DMS79 (cell line): ENCODE measurements at places on chromosomes 4 and X.

- no peak for DNase-seq
These were observed 59.6 kb downstream of the USP9X start for GRCh38 chrX:41144873-41145272.

- no peak for DNase-seq
These were observed 255.5 kb downstream of the LDB2 start for GRCh38 chr4:16642897-16643296.

GRCh38 chrX:136266828-136267227 is 15.6 kb upstream of the MAP7D3 start:
- no peak for DNase-seq

- no peak for DNase-seq
These were observed 915 bp downstream of the CPZ start for GRCh38 chr4:8593264-8594096.

DNA sequence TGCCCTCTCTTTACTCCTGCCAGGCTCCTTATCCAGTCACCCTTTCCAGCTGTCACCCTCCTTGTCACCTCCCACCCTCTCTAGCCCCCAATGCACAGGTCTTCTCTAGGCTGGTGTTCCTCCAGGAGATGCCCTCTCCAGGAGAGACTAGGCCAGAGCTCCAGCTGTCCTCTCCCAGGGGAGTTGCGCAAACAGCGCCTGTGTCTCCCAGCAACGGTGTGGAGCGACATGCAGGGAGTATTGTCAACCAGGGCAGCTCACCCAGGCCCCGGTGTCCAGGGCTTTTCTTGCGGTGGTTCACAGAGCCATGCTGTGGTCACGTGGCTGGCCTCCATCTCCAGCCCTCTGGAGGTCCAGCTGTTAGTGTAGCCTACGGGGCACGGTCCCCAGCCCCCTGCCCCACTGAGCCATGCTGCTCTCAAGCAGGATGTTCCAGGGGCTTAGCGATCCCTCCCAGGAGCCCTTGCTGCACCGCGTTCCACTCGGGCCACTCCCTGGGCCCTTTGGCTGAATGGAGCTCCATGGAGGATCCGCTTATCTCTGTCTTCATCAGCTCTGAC is 34.8 kb downstream of the CCNQ start:
- DNase-seq, result no peak

DNA sequence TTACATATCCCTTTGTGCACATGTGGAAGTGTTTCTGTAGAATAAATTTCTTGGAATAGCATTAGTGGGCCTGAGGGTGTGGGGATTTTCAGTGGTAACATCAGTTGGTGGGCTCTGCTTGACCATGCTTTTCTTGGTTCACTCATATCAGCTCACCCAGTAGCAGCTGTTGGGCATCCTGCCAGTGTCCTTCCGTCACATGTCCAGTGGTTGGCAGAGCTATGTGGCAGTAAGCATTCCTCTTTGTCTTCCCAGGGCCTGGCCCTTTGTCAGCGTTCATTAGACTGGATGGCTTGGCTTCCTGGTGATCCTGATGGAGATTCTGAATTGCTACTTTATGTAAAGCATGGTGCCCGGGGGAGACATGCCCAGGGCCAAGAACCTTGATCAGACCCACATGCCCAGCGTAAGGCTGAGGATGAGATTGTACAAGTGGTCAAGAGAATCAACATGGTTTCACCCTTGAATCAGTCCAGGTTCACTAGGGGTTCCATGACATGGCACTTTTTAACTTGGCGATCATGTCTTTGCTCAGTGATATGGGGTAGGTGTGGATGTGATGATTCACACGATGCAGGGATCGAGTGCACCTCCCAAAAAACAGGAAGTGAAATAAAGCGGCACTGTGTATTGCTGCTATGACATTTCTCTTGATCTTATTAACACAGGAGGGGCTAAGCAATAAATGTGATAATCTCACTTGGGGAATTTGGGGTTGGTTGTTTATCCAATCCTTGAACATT is 72.1 kb upstream of the IGFBP7 start:
- DNase-seq, result no peak

- DNase-seq, result no peak
These were observed 41.7 kb upstream of the ABCG2 start for GRCh38 chr4:88200186-88200585.

GRCh38 chr4:177301126-177301639 is 8.5 kb upstream of the NEIL3 start:
- DNase-seq, result no peak

DNA sequence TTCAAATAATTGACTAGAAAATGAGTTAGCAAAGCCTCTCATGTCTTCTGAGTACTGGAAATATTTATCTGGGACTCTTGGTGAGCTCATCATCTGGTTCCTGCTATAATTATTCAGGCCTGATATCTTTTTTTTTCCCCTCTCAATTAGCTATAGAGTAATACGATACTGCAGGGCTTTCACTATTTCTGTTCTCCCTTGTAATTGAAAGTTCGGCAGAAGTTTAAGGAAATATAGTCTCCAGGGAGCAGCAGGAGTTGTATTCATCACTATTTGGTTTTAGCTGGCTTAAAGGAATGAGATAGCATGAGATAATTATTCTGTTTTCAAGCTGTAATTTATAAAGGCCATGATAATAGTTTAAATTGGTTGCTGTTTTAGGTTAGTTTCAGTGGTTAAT is 378.6 kb upstream of the EPHA5 start:
- DNase-seq, result no peak

- DNase-seq, result no peak
These were observed 132.4 kb downstream of the CORIN start for GRCh38 chr4:47705326-47705981.

GRCh38 chr4:43485196-43485595 is 592.7 kb downstream of the GRXCR1 start:
- no peak for DNase-seq

- DNase-seq, result no peak
These were observed 252.4 kb upstream of the ANKRD50 start for GRCh38 chr4:124964852-124965496.

- DNase-seq, result no peak
These were observed 399.3 kb downstream of the GPM6A start for GRCh38 chr4:175412746-175413145.

- DNase-seq, result no peak
These were observed 169.9 kb upstream of the RBPJ start for GRCh38 chr4:26150948-26151347.

DNA sequence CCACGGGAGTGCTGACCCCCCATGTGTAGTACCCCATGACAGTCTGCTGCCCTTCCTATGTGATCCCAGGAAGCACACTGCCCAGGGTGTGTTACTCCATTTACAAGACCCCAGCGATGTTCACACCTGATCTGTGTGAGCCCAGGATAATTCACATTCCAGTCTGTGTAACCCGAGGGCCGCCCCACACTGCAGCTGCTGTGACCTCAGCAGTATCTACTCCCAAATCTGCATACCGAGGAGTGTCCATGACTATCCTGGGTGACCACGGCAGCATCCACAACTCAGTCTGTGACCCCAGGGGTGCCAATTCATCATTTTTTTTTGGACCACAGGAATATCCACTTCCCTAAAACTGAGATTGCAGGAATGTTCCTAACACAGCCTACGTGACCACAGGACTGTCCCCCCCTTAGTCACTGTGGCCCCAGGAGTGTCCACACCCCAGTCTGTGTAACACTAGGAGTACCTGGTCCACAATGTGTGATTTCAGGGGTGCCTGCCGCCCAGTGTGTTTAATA is 7.8 kb upstream of the GLOD5 start:
- no peak for DNase-seq

GRCh38 chr4:75016472-75016871 is 83.6 kb downstream of the PARM1 start:
- DNase-seq, result no peak

DNA sequence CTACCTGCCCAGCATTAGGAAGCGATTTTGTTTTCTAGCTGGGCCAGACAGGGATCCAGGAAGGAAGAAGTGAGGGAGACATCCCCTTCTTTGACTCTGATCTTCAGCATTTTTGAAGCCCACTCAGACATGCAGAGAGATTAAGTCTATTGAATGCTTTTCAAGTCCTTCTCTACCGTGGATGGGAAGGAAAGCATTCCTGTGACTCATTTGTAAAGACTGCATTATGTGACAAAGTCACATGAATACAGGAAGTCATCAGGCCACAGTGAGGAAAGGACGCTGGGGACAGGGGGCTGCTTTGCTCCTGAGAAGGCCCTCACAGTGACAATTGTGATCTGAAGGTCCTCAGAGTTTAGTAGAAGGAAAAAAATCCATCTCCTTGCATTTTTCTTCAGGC is 67.4 kb upstream of the GBA3 start:
- no peak for DNase-seq

DNA sequence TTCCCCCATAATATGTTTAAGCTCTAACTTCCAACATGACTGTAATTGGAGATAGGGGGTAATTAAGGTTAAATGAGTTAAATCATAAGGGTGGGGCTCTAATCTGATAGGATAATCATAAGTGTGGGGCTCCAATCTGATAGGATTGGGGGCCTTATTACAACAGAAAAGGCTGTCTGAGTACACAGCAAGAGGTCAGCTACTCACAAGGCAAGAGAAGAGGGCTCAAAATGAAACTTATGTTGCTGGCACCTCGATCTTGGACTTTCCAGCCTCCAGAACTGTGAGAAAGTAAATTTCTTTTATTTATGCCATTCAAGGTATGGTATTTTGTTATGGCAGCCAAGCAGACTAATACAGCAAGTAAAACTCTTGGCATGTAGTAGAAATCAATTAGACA is 16.4 kb downstream of the SH2D1A start:
- no peak for DNase-seq

GRCh38 chr4:131302108-131302507 is 1847.0 kb upstream of the PCDH10 start:
- no peak for DNase-seq

- DNase-seq, result no peak
These were observed 160.4 kb downstream of the CPEB2 start for GRCh38 chr4:15162465-15163283.

DNA sequence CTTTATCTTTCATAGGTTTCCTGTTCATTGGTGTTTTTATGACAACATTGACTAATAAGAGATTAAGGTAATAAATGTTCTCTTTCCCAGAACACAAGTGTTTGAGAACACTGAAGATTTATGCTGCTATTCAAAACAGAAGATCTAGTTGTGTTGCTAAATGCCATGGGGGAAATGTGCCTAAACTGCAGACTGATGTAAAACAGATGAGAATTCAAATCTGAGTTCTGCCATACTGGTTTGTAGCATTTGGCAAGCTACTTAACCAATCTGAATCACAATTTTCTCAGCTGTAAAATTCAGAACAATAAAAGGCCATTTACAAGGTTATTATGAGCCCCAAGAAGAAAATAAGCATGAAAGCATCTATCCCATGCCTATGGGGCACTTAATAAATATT is 2.3 kb downstream of the SLC10A6 start:
- no peak for DNase-seq

GRCh38 chrX:105945266-105945665 is 93.3 kb downstream of the SERPINA7 start:
- no peak for DNase-seq

GRCh38 chr4:74006009-74006476 is 7.6 kb upstream of the CXCL5 start:
- DNase-seq, result no peak

DNA sequence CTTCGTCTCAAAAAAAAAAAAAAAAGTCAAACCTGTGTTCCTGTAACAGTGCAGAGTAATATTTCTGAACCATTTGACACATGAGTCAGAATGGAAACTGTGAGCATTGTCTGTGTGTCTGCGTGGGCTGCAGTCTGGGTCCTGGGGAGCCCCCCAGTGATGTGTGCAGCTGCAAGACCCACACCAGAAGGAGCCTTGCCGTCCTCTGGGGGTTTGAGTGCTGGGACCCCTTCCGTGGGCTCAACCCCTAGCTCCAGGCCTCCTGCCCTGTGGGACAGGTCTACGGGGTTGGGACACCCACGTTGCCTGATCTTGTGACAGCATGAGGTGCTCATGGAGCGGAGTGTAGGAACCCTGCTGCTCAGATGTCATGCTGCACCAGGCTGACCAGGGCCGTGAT is 43.7 kb downstream of the DDX3X start:
- no peak for DNase-seq

GRCh38 chr4:188143731-188144130 is 4.5 kb downstream of the TRIML1 start:
- DNase-seq, result no peak

DNA sequence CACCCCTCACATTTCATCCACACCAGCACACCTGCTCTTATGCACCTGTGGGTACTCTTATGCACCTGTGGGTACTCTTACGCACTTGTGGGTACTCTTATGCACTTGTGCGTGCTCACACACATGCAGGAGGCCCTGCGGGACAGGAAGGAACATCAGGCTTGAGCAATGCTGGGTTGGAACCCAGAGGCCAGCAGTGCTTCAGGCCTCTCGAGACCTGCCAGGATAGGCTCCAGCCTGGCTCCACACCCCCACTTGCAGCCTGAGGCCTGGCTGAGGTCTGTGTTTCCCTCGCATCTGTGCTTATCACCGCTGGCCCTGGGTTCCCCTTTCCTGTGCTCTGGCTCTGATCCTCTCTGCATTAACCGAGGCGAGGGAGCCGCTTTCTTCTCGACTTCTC is 34.7 kb downstream of the SORCS2 start:
- DNase-seq, result peak; percentile 88

DNA sequence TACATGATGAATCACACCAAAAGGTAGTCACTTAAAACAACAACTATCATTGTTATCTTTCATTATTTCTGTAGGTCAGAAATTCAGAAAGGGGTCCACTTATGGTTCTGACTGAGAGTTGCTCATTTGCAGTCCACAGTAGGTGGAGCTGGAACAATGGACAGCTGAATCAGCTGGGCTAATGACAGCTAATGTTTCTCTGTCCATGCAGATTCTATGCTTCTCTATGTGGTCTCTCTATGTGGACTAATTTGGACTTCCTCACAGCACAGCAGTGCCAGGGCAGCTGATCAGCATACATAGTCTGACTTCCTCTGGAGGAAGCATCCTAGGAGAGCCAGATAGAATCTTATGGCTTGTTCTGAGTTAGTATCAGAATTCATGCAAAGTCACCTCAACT is 131.7 kb upstream of the INTU start:
- DNase-seq, result no peak

DNA sequence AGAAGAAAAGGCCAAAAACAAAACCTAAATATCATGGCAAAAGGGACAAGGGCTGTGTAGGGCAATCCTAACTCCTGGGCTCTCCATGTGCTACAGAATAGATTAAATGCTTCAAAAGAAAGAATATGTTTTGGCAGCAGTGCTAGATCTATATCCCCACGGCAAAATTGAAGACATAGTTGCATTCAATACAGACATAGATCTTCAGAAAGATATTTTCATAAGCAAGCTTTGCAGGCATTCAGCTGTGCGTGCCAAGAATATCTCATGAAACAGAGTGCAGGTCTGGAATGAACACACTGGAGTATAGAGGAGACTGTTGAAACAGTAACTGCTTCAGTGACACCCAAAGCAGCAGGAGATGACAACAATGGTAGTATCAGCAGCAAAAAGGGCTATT is 1476.9 kb downstream of the ARAP2 start:
- no peak for DNase-seq

GRCh38 chr4:138185859-138186645 is 56.1 kb downstream of the SLC7A11 start:
- DNase-seq, result peak; percentile 48

GRCh38 chr4:153421941-153422340 is 44.2 kb upstream of the TMEM131L start:
- no peak for DNase-seq
